ENCODE measurements at places on chromosomes 2 and 18.
A peak's percentile ranks its signal among the peaks of the same experiment; 100 is the strongest.

GRCh38 chr18:54616220-54616848, 25.3 kb downstream of the DYNAP start:
- DNase-seq: no peak

DNA sequence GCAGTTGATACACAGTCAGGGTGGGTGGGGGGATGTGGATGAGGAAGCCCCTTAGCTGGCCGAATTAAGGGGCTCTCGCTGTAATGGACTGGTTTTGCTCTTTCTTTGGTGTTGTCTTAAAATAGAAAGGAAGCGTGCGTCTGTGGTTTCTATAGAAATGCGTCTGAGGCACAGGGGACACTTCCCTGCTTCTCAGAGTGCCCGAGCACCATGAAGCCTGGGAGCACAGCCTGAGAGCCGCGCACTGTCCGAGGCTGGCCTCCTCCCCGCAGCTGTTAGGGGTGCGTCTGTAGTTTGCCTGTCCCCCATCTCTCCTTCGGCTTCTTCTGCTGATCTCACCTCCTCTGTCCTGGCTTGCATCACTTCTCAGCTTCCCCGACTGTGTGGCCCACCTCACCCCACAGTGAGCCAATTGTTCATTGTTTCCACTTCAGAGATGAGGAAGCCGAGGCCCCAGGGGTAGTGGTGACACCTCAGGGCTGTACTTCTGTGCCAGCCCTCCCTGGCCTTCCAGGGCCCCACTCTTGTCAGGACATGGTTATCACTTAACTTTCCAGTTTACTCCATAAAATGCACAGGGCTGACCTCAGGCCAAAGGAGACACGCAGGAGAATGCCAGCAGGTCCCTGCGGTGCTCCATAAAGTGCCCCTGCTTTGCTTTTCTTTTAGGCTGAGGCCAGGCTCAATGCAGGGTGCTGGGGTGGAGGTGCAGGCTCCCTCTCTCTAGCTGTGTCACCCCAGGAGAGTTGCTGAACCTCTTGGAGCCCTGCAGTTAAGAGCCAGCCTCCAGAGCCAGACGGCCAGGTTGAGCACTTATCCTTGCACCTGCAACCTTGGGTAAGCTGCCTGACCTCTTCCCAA, 210.6 kb downstream of the SEPTIN10 start:
- no peak for DNase-seq

- no peak for DNase-seq
Observed at GRCh38 chr2:120930864-120931263, 195.2 kb downstream of the GLI2 start.

DNA sequence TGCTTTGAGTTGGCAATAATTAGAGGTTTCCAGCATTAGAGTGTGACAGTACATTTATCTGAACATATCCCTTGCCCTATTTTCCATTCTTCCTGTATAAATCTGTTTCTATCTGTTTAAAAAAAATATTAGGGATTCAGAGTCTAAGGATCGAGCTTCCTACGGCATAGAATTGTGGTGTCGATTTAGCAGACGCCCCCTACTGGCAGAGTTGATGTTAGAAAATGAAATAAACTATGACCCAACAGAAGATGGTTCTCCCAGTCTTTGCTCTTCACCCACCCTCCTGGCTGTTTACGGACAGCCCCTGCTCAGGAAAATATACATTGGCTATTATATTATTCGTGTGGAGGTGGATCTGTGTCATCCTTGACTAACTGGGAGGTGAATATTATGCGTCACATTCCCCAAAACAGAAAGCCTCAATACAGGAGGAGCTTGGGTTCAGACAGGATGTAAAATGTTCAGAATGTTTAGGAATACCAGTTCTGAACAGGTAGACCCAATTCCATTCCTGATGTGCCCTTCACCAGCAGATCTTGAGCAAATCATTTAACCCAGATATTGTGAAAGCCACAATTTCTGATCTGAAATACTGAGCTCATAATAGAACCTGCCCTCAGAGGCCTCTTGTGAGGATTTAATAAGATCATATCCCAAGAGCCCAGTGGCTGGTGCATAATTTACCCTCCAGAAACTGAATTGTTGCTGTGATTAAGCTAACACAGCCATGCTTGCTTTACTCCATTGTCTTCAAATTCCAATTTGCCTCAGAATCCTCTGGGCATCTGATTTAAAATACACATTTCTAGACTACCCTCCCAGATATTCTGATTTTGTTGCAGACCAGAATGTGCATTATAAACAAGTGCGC, 10.8 kb upstream of the ERMN start:
- peak; percentile 42 for DNase-seq

DNA sequence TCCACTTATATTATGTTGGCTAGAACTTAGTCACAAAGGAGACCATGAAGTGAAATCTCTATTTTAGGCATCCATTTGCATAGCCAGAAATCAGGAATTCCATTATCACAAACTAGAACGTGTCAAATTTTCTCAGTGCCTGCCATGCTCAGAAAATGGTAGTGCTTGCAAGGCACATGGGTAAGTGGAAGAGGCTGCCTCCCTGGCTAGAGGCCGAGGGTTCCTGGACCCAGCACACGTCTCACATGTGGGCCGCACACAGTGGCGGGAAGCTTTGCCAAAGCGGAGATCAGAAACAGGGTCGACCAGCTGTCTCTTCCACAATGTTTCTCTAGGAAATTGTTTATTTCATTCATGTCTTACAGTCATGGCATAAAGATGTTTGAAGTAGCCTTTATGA, 42.3 kb downstream of the TRAF3IP1 start:
- DNase-seq: no peak

DNA sequence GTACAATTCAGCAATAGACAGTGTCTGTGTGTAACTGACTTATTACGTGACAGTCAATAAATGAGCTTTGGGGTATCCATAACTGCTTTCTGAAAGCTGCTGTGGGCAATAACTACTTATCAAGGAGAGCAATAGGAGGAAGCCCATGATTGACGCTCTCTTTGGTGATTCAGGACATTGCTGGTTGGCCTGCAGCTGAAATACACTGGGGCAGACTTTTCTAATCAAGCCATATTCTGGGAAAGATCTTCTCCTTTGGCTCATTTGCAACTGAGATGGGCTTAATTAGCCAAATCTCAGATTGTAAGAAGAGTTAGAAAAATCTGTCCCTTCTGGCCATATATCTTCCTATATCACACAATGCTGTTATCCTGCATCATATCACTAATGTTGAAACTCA, 24.0 kb upstream of the CCBE1 start:
- DNase-seq: no peak

DNA sequence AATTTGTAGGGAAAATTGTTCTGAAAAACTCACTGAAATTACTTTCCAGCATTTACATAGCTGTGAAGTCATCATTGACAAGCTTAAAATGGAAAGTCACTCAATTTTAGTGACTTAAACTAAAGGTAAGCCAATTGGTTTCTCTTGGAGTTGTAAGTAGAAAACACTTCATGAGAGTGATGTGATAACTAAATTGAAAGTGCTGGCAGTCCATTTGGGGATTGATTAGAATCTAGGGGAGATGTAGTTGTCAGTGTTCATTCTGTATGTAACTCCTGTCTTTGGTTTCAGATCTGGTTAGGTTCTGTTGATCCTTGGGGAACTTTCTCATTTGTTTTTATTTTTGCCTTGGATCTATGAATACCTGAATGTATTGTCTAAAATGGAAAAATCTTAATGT, 53.8 kb downstream of the COX7A2L start:
- DNase-seq: no peak

DNA sequence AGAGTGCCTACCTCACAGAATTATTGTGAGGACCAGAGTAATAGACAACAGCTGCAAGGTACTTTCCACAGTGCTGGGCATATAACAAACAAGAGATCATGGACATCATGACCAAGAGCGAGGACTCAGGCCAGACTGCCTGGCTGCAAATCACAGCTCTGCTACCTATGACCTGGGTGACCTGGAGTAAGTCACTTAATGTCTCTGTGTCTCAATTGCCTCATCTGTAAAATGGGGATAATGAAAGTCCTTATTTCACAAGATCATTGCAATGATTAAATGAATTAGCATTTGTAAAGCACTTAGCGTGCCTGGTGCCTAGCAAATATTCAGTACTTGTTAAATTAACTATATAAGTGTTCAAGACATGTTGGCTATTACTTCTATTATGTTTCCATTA, 59.7 kb downstream of the PRKCE start:
- no peak for DNase-seq

DNA sequence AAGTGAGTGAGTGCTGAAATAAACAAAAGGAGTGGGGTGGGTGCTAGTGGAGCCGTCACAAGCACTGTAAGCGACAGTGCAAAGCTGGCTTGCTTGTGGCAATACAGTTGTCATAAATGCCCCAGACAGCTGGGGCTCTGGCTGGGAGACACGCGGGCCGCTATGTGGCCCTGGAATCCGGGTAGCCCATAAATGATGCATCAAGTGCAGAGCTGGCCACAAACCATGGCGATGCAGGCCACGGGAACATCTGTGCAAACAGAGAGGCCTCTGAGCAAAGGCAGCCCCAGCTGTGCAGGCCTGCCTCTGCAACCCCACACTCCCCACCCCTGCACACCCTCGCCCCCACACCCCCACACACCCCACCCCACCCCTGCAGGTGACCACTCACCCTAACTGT, 349.2 kb upstream of the ID2 start:
- DNase-seq: no peak

DNA sequence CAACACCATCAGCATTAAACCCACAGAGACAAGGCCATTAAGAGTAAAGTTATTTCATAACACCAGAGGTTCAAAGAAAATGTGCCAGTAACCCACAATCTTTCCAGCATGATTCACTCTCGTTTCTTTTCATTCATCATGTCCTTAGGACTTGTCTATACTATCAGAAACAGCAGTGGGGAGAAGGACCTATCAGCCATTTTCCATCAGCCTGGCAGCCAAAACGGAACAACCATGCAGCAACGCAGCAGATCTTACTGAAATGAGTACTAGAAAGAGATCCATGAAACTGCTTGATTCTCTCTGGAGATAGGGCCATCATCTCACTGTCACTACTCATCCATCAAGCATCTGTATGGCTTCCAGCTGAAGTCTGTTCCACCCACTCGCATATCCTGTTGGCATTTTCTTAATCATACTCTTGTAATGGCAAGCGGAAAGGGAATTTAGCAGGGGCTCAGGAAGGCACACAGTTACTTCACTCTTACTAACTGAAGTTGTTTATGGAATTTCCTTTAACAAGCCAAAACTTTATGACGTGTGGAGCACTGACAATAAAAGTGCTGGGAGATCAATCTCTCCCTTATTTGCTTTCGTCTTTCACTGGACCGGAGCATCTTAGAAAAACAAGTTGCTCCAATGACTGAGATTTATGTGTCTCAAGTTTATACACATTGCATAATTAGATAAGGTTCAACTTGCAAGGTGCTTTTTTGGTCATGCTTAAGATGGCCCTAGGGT, 69.7 kb downstream of the EPHA4 start:
- DNase-seq: no peak
